Stromal cell of bone marrow (primary cell): ENCODE measurements at places on chromosomes 2 and 18.

DNA sequence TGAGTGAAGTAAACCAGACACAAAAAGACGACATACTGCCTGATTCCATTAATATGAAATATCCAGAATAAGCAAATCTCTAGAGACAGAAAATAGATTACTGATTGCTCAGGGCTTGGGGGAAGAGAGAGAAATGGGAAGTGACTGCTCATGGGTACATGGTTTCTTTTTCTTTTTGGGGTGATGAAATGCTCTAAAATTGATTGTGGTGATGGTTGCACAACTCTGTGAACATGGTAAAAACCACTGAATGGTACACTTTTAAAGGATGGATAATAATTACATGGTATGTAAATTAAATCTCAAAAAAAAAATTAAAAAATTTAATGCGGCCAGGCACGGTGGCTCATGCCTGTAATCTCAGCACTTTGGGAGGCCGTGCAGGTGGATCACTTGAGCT, 39.3 kb downstream of the RPL31 start:
- DNase-seq, result peak; percentile 21

DNA sequence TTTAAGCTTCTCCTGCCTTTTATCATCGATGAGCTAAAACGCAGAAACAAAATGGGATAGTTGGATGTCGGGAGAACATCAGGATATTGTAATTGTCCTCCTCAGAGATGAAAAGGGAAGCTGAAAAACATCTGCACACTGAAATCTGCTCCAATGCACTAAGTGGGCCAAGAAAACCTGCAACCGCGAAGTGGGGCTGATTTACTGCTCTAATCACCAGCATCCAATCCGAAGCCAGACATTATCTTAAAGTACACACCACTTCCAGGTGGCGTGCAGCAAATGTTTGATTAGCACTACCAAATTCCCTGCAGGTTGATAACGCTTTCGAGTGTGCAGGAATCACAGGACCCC, 230.3 kb upstream of the SLC14A2 start:
- no peak for DNase-seq

- peak; percentile 12 for DNase-seq
These were observed 66.5 kb downstream of the DTNB start for GRCh38 chr2:25606892-25607291.

DNA sequence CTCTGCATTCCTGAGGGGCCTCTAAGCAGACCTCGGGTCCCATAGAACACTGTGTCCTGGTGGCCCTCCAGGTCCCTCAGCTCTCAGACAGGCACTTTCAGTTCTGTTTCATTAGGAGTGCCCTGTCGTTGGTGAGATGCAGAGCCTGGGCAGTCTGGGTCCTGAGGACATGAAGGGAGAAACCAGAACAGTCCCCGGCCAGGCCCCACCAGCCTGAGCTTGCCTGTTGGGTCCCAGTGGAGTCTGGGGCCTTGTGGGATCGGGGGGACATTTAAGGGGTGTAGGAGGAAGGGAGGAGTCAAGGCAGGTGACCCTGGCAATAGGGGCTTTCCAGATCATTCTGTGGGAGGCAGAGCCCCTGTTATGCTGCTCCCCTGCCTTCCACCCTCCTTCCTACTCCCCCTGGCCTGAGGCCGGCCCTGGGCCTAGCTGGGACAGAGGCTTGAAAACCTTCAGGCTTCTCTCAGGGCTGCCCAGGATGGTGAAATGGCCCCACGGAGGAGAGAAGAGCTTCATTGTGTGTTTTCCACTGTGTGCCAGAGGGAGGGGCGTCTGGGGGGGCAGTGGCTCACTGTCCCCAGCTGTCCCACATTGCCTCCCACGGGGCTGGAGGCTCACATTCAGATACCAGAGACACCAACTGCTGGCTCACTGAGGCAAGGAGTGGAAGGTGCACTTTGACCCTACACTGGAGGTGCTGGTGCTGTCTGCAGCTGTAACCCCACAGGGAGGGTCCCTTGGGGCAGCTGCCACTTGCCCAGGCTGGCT, 26.6 kb upstream of the CATIP start:
- DNase-seq, result no peak

- no peak for DNase-seq
These were observed 44.5 kb upstream of the MYCN start for GRCh38 chr2:15895615-15896469.

- DNase-seq, result no peak
These were observed 125.6 kb upstream of the PKDCC start for GRCh38 chr2:41922177-41922576.

GRCh38 chr2:56231361-56231760, 47.6 kb downstream of the CCDC85A start:
- DNase-seq, result no peak

DNA sequence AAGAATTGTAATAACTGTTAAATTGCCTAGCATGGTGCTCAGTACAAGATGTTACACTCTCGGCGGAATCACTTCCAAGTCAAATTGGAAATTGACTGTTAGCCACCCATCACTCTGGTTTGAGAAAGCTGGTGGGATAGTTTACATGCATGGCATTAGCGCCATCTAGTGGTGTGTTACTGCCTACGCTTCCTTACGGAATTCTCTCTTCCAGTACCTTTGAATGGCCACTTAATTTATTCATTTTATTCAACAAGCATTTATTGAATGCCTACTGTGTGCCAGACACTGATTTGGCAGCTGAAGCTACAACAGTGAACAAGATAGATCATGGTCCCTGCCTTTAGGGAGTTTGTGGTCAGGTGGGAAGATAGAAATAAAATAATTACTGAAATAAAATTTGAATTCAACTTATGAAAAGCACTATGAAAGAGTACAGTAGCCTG, 171.2 kb downstream of the TMEM247 start:
- peak; percentile 63 for DNase-seq

DNA sequence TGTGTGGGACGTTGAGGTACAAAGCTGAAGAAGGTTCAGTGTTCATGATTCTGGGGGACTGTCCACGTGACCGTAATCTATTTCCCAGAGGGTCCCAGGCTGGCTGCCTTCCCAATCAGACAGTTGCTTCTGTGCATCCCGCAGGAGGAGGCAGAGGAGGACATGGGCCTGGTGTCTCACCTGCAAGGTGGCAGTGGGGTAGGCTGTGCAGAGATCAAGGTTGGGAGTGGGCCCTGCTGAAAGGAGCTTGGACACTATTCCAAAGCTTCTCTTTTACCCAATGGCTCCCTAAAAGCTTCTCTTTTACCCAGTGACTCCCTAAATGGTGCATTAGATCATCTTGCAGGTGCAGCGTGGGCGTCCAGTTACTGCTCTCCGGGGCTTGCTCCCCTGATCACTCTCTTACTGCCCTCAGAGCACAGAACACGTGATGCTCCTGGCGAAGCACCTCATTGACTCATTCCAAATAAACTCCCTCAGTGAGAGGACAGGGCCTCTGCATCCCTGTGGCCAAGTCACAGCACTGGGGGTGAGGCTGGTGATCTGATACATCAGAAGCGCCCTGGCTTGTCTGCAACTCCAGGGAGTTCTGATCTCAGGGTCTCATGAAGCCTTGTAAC, 41.5 kb downstream of the RNF144A start:
- no peak for DNase-seq

DNA sequence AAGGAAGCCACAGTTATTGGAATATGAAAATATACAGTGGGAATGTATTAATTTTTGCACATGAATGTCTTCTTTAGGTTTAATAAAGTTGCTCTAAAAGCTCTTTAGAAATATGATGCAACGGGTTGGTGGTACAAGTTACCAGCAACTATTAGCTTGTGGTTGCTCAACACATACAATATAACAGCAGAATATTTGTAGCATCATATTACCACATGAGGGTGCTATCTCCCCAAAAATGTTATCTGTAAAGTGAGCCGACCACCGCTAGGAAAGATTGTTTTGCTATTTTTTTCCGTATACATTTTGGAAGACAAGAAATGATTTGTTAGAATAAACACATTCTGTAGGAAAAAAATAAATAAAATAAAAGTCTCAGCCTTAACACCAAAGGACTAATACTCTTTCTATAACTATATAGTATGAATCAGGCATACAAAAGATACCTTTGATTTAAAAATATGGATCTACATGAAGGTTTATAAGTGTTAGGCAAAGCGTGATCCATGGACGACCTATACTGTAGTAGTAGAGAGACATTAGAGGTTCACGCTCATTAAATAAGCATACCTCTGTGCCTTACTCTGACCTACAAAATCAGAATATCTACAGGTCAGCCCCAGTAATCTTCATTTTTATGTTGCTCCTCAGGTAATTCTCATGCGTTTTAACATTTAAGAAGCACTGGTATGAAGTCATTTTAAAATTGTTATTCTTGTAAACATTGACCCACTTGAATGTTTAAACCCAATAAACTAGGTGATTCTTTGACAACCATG, 1110.6 kb upstream of the ACVR2A start:
- peak; percentile 48 for DNase-seq

- no peak for DNase-seq
These were observed 29.3 kb downstream of the MEX3C start for GRCh38 chr18:51168026-51168742.

GRCh38 chr2:186641132-186641806, 51.4 kb downstream of the ITGAV start:
- no peak for DNase-seq

DNA sequence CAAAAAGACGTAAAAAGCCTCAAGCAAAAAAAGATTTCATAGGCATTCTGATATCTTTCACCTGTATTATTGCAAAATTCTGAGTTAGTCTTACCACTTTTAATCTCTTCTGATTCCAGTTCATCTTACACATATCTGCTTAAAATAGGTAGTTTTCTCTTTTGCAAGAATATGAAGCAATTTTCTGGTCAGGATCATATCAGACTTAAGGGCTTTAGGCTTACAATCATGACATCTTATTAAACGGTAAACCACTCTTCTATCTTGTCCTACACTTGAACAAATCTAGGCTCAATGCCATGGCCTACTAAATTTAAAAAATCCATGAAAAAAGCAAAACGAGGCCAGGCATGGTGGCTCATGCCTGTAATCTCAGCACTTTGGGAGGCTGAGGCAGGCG, 50.1 kb upstream of the GAREM1 start:
- no peak for DNase-seq

DNA sequence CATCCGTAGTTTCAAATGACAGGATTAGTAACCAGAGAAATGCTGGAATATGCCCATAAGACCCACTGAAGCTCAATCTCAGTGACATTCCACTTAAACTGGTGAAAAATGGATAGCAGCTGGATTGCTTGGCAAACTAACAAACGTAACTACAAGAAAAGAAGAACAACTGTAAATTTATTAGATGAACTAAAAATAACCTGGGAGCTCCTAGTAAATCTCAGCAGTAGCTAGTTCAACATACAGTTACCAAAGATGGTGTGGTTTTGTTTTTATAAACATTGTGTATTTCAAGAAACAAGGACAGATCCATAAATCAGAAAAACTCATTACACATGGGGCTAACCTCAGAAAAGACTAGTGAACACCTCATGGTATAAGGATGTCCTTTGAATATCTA, 531.9 kb downstream of the XIRP2 start:
- DNase-seq, result no peak

DNA sequence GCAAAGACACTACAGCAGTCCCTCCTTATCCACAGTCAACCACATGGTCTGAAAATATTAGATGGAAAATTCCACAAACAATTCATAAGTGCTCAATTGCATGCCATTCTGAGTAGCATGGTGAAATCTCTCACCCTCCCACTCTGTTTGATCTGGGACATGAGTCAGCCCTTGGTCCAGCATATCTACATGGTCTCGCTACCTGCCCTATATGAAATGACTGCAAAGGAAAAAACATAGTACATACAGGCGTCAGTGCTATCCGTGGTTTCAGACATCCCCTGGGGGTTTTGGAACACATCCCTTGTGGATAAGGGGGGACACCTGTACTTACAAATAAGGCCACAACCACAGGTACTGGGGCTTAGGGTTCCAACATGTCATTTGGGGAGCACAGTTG, 73.7 kb downstream of the CABLES1 start:
- no peak for DNase-seq
